ENCODE measurements at places on chromosomes 3 and 15.

- DNase-seq: no peak
Measured at GRCh38 chr3:10192953-10193691, 28.4 kb downstream of the IRAK2 start.

DNA sequence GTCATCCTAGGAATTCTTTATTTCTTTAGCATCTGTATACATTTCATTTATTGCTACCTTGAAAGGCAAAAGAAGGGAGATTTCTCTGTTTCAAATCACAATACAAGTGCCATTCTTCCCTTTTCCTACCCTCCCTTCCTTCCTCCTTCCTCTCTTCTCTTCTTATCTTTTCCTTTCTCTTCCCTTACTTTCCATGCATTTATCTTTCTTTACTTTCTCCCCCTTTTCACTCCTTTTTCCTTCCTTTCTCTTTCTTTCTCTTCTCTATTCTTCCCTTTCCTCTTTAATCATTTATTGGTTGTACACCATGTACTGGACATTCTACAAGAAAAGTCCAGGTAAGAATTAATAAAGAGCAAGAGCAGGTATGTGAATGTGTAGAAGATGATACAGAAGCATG, 251.0 kb upstream of the PEX5L start:
- no peak for DNase-seq

GRCh38 chr3:40169983-40170382, 139.5 kb upstream of the EIF1B start:
- DNase-seq: no peak

- no peak for DNase-seq
Measured at GRCh38 chr3:170977949-170978745, 48.4 kb downstream of the SLC2A2 start.

DNA sequence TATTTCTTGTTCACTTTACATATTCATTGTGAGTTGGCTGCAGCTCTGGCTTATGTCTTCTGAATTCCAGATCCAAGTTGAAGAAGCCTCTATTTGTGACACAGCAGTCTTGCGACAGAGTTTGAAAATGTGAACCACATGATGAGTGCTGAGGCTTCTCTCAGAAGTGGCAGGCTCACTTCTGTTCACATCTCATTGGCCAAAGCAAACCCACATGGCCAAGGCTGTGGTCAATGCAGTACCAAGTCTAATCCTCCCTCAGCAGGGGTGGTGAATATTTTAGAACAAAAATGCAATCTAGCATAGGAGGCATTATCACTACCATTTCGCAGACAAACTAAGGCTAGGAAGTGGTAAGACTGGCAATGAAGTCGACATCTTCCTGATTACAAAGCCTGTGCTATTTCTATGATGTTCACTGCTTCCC, 45.2 kb downstream of the CDCP1 start:
- DNase-seq: no peak

GRCh38 chr3:159604151-159604581, 384.5 kb upstream of the IL12A start:
- DNase-seq: peak; percentile 86

DNA sequence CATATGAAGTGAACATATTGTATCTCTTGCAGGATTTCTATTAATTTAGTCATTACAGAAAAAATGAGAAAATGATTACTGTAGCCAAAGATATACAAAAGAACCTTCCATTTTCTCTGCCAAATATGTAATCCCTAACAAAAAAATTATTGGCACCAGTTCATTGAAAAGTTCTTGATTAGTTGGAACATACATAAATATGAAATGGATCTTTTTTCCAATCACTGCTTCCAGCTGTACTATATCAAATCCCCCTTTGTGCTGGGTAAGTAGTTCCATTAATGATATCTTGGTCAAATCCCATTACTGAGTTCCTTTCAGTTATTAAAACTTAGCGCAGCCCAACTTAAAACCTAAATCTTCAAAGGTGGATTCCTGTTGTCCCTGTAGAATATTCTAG, 263.8 kb downstream of the SLC9A9 start:
- no peak for DNase-seq

DNA sequence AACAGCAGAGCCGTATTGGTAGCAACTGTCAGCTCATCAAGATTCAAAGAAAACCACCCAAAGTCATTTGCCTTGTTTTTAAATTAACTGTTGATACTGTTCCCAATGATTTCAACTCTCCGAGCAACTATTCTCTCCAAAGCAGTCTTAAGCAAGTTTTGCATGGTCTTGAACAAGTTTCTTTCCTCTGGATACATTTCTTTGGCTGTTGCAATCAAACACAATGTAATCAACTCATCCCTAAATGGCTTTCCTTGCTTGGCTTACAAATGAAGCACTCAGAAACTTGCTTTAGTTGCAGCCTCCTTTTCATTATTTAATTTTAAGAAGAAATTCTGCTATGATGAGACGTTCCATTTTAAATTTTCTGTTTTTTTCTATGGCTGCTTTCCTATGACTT, 15.5 kb upstream of the MUC13 start:
- DNase-seq: no peak

DNA sequence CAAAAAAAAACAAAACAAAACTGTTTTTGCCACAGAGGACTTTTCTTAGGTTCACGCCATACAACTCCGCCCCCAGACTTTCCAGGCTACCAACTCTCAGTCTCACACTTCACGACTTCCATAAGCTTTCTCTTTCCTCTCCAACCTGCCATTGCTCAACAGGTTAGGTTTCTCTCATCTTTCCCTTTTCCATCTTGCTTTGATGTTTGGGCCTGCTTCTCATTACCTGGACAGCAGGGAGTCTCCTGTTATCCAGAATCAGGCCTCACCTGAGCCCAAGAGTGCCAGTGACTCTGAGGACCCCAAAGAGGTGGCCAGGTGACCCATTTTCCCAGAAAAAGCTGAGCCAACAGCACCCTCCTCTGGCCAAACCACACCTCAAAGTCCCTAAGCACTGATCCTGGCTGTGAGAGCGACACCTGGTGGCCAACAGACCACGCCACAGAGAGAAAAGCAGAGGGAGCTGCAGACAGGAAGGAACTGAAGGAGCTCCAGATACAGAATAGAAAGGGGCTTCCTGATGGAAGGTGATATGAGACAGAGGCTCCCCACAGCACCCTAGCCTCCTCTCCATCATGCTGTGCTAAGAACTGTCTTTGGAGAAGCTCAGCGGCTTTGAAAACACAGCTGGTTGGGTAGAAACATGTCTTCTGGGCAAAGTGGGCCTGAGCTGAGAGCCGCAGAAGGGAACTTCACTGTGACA, 4.0 kb downstream of the CCDC51 start:
- DNase-seq: peak; percentile 87

- DNase-seq: no peak
Measured at GRCh38 chr3:55161231-55161630, 233.4 kb upstream of the LRTM1 start.

- DNase-seq: no peak
Measured at GRCh38 chr3:45552794-45553371, 41.7 kb upstream of the LIMD1 start.

- DNase-seq: no peak
Measured at GRCh38 chr3:38054499-38055001, 15.5 kb downstream of the DLEC1 start.

DNA sequence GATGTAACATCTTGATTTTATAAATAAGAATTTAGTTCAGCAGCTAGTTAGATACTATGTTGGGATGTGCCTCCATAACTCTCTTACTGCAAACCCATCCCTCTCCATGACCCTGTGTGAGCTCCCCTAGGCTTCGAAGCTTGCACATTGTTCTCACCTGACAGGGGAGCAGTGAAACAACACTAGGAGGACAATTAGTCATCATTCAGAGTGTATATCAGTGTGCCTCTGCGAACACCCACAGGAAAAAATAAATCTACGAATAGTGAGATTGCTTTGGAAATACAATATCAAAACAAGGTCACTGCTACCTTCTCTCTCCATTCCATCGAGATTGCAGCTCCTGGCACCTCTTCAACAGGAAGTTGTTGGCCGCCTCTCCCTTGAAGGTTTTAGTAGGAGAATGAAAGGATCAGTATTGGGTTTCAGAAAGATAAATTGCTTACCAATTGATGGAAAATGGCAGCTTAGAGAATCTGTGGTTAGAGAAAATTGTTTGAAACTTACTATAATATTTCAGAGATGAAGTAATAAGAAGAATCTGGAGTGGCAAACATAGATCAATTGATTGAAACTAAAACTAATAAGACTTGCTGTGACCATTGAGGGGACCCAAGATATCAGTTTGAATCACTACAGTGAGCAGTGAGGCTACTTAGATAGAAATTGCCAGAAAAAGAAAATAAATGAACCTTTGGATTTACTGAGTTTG, 103.2 kb downstream of the CHL1 start:
- no peak for DNase-seq

- DNase-seq: no peak
Measured at GRCh38 chr3:152197451-152197850, 71.3 kb upstream of the MBNL1 start.

DNA sequence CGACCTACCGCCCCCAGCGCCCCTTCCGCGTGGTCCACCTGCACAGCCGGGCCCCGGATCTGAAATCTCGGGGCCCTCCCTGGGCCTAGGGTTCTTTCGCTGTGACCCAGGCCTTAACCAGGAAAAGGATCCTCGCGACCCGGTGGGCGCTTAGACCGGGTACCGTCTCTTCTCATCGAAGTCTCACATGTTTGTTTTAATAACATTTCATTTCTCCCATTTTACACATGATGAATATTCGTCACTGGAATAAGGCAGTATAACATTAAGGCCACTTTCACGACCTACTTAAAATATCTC, 277 bp upstream of the DALRD3 start:
- no peak for DNase-seq

DNA sequence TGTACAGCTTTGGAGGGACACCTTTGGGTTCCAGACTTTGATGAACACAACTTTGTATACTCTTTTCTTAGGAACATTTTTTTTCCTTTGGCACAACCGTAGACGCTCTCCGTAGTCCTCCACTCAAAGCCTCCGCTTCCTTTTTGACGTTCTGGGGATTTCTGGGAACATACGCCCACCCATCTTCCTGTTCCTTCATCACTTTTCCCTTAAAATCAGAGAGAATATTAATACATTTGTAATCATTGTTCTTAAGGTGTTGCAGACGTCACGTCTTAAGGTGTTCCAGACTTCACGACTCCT, 405 bp upstream of the SPG21 start:
- DNase-seq: no peak

DNA sequence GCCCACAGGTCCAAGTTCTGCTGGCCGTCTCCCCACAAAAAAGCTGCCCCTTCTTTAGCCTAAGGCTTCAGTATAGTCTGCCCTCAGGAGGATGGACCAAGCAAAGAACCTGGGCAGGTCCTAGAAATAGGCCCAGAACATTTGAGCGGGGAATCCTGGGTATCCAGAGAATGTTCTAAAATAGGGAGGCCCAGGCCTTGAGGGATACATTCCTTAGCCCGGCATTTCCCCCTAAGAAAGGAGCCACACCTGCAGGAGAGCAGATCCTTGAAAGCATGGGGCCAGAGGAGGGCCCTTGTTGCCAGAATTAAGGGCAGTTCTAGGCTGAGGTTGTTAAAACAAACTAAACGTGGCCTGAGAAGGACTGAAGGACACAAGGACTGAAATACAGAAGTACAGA, 20.6 kb upstream of the MEX3B start:
- no peak for DNase-seq
